ENCODE measurements at places on chromosomes 1 and 21.

DNA sequence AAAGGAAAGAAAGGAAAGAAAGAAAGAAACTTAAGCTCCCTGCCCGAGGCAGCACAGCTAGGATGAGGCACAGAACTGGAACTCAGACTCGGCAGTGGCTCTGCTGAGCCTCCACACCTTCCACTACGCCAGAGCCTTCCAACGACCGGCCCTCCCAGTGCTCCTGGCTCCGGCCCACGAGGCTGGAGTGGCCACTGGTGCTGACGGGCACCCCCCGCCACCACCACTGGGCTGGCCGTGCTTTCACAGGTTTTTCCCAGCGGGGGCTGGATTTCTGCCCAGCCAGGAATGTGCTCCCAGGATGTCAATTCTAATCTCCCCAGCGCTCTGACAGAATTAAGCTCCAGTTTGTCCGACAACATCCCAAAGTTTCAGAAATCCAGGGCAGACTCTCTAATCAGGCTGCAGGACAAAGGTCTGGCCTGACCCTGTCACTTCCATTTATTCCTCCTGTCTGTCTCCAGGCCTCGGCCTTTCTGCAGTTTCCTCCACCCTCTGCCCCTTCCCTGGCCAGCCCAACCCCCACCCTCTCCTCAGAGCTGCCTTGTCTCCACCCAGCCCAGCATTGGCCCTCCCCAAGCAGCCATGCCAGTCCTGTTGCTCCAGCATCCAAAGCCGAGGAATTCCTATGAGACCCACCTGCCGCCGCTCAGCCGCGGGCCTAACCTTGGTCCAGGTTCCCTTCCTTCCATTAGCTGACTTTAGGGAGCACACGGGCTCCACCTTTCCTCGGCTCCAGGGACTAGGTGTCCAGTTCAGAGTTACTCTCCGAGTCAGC, 81.9 kb downstream of the CASZ1 start:
- no peak for DNase-seq

- DNase-seq = no peak
Measured at GRCh38 chr1:44787506-44787905, 464 bp downstream of the BEST4 start.

- DNase-seq = no peak
Measured at GRCh38 chr1:154869351-154870114, 548 bp downstream of the KCNN3 start.

GRCh38 chr1:92343061-92343460, 44.2 kb downstream of the RPAP2 start:
- no peak for DNase-seq

- DNase-seq = no peak
Measured at GRCh38 chr1:54248966-54249365, 49.0 kb downstream of the MRPL37 start.

DNA sequence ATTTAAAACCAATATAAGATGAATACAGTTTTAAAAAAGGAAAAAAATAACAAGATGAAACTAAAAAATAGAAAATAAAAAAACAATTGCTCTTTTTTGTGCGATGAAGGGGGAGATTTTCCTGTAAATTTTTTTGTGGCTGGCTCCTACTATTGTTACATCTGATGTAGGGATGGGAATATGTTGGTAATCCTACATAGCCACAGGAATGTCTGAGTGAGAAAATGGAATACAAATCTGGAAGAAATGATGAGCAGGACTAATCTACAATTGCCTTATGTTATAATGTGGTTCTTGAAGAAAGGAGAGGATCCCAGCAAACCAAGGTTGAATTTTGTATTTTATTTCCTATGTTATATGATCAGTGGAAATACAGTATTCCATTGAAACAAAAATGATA, 40.9 kb downstream of the ATP6V1G3 start:
- DNase-seq = no peak

DNA sequence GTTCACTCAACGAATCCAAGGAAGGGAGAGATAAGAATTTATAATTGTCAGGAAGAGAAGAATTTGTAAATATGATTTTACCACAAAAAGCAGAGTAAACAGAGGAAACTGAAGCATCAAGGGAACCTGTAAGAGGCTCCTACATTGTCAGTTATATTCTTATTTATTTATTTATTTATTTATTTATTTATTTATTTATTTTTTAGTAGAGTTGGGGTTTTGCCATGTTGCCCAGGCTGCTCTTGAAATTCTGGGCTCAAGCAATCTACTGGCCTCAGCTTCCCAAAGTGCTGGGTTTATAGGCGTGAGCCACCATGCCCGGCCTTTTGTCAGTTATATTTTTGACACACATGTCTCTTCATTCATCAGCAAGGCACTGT, 47.1 kb downstream of the FCRL3 start:
- DNase-seq = no peak

- no peak for DNase-seq
Measured at GRCh38 chr1:239151937-239152336, 234.4 kb upstream of the CHRM3 start.

DNA sequence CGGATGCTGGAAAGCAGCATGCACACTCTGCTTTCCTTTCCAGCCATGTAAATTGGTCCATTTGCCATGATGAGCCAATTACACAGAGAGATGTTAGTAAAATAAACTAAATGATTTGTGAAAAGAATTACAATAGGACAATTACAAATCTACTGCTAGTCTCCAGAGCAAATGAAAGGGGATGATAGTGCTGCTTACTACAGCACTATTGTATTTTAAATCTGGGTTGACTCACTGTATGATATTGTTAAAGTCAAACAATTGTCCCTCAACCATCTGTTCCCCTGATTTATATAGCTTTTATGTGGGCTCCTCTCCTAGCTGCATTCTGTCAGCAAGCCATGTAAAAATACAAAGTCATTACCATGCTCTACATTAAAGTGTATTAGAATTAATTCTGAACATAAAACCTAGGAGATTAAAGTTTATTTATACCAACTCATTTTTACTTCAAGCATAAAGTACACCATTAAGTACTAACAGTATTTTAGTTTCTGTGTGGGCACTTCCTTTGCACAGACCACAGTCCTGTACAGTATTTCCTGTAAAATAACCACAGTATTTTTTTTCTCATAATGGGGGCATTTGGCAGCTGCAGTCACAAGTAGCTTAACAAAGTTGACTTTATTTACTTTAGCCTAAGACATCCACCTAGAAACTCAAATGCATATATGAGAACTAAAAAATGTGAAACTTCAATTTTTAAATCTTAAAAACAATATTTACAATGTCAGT, 135.8 kb downstream of the VAV3 start:
- no peak for DNase-seq

DNA sequence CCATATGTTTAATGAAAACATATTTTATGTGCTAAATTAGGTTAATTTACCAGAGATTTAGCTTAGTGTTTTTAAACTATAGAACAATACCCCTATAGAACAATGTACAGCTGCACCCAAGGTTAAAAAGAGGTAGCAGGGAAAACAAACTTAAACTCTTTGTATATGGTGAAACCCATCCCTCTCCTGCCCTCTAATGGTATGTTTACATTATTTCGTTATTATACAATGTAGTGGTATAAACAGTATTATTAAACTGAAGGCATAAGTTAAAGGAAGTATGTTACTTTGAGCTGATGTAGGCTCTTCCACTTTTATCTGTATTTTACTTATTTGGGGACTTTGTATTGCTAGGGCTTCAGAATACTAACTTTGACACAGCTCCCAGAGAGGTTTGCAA, 16.7 kb upstream of the ZYG11A start:
- DNase-seq = no peak

DNA sequence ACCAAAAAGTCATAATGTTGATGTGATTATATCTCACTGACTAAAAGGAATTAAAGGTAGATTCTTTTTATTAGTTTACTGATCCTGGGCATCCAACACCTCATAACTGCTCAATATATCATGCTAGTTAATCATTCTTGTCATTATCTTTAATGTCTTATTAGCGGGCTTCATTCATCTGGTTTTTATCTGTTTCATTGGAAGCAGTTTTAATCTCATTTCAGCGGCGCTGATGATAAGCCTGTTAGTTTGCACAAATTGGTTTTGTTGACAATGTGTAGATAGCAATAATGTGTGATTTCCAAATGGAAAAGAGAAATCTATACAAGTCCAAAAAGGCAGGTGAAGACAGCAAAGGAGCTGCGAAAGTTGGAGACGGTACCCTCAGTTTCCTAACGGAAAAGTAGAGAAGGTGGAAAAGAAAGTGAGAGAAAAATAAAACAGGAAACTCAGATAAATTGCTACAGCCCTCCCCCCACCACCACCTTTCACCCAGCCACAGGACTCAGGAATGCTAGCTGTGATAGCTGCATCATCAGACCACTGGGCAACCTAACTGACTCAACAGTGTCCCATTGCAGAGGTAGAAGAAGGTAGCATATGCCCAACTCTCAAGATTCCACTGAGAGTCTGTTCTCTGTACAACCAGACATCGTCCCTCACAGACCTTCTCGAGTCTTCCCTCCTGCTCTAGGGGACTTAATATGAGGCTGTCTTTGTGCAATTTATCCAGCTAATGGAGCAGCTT, 241.7 kb upstream of the CAMK1G start:
- DNase-seq = no peak

DNA sequence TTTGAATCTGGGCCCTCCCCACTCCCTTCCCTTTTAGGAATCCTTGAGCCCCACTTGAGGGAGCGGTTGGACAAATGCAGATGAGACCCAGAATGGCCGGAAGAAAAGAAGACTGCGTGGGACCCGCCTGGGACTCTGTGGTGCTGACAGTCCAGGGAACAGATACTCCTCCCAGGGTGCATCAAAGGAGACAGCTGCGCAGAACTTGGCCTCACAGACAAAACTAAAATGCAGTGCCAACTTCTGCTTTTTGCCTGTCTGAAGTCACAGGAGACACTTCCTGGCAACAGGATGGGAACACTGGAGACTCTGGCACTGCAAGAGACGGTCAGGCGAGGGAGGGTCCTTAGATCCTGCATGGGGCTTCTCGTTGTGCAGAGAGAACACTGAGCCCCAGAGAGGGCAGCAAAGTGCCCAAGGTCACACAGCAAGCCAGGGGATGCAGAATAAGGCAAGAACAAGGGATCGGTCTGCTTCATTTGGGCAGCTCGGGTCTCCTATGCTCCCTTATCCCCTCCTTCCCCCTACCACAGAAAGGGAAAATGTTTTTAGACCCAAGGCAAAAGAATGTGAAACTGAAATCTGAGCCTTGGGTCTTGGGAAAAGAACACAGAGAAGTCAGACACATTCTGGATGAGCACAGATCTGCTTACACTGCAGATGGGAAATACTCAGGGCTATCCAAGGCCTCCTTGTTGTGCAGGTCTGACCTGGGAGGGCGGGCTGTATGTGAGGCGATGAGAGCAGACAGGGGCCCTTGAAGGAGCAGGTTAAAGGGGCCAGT, 182.4 kb downstream of the TRABD2B start:
- DNase-seq = no peak

DNA sequence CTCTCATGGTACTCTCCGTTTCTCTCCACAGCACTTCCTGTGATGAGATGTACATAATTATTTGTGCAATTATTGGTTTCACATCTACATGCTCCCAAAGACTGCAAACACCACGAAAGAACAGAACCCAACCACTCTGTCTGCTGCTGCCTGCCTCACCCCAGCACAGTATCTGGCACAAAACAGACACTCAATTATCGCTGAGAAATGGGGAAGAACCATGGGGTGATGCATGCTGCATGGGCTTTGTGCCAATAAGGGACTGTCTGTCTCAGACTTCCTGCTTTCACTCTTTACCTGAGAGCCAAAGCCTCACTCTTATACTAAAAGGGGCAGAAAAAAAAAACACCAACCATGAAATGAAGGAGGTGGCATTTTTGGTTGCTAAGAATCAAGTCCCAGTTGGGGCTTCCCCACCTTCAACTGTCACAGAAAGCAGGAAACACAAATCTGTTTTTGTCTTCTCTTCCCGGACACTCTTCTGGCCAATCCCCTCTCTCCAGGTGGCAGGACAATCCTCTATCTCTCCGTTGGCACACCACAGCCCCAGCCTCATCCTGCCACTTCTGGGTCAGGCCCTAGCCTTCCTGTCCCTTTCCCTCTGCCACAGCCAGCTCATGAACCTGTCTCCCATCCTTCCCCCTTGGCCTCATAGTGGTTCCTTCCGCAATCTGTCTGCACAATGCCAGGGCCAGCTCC, 82.0 kb downstream of the TGFBR3 start:
- DNase-seq = no peak

- DNase-seq = no peak
Measured at GRCh38 chr1:60802884-60803283, 279.5 kb upstream of the NFIA start.

DNA sequence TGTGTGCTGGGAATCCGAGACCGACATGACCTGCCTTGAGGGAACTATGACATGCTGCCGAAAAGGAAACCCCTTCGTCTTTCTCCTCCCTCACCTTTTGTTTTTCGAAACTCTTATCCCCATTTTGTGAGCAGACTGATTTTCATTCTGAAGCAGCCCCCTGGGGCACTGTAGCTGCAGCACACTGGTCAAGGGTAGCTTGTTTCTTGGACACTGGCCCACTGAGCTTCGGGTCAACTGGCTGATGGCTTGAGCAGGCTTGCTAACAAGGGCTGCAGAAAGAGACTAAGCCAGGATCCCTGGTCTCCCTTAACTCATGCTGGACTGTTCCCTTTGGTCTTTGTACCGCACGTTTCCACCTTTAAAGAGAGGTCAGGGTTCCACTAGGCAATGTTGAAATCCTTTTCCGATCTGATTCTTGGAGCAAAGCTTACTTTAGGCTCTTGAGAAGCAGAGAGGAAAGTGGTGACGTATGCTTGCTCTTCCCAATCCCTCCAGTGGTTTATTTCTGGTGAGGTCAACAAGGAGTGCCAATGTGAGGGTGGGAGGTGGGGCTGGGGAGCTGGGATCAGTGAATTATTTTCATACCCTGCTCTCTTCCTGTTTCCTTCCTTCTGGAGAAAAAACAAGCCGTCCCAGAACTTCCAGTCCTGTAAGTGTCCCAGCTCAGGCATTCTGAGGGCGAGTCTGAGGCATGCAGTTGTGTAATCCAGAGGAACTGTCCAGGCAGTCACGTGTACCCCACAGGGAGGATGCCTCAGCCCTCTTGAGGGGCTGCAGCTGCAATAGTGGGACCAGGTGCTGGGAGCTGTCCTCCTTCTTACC, 7.6 kb downstream of the CYP4B1 start:
- no peak for DNase-seq

GRCh38 chr1:15295696-15296095, 48.7 kb downstream of the FHAD1 start:
- DNase-seq = no peak

- DNase-seq = no peak
Measured at GRCh38 chr1:226625326-226625725, 76.8 kb downstream of the STUM start.

- no peak for DNase-seq
Measured at GRCh38 chr1:84365225-84366221, 32.8 kb upstream of the DNASE2B start.

- no peak for DNase-seq
Measured at GRCh38 chr1:192803501-192803900, 5.3 kb upstream of the RGS2 start.

- DNase-seq = no peak
Measured at GRCh38 chr1:19690342-19690741, 25.7 kb downstream of the HTR6 start.

GRCh38 chr1:182569939-182570610, 19.0 kb downstream of the RNASEL start:
- no peak for DNase-seq

DNA sequence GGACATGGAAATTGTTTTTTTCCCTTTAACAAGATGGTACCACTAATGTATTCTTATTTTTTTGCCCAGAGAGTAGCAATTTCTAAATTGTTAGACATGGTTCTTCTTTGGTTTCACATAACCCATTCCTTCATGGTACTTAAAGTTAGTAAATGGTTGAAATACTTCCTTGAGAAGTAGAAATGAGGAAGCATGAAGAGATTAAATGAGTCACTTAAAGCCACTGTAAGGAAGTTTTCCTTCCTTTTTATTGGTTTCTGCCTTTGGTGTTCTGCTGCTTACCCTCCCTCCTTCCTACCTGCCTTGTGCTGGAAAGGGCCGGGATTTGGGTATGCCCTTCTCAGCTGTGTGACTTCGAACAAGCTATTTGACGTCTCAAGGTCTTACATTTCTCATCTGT, 101.0 kb downstream of the KIF26B start:
- no peak for DNase-seq

Measured in NCI-H2107 (cell line).